EL (cell line): ENCODE measurements at places on chromosomes 5 and 9.
A peak's percentile ranks its signal among the peaks of the same experiment; 100 is the strongest.

DNA sequence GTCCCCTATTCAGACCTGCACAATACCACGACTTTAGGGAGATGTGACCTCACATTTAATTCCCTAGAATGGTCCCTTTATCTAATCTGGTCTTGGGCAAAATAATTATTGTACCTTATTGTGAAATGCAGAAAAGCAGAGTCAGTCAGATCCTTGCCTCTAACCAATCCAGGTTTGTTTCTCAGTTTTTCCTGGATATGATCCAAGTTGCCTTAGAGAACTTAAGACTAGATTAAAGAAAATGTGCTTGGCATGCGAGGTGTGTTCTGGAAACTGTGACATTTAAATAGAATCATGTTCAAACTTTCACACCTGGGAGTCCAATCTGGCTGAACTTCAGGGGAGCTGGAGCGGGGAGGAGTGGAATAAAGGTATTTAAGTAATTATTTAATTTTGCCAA lies 696.2 kb downstream of the DNAH5 start:
- DNase-seq = no peak

DNA sequence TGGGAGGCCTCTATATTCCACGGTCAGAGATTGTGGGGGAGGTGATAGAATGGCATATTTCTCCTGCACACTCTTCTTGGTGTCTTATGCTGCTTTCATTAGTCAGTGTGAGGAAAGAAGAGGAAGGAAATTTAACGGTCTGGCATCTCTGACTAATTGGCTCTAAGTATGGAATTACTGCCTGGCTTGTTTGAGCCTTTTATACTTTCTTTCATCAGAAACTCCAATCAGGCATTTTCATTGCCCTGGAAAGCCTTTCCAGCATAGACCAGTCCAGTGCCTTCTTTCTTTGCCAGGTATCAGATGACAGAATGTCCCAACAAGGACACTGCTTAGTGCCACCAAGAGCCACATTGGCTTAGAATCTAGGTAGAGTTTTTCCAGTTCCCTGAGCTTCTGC lies 30.2 kb downstream of the CYSTM1 start:
- no peak for DNase-seq

DNA sequence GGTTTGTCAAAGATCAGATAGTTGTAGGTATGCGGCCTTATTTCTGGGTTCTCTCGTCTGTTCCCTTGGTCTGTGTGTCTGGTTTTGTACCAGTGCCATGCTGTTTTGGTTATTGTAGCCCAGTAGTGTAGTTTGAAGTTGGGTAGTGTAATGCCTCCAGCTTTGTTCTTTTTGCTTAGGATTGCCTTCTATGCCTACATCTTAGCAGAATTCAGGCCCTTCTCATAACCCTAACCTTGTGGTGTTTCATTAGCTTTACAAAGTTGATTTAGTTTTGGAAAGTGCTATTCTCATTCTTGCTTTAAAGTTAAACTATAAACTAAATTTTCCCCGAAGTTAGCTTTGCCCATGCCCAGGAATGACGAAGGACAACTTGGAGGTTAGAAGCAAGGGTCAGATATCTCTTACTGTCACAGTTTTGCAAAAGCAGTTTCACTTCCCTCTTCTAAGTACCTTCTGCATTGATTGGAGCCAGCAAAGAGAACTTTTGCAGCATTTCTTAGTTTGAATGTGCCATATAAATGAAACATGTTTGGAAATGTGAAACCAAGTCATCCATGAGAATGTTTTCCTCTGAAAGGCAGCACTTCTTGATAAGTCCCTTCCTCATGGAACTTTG lies 274.3 kb upstream of the DMRT1 start:
- no peak for DNase-seq

GRCh38 chr9:87431837-87432236 lies 65.8 kb upstream of the DAPK1 start:
- no peak for DNase-seq

DNA sequence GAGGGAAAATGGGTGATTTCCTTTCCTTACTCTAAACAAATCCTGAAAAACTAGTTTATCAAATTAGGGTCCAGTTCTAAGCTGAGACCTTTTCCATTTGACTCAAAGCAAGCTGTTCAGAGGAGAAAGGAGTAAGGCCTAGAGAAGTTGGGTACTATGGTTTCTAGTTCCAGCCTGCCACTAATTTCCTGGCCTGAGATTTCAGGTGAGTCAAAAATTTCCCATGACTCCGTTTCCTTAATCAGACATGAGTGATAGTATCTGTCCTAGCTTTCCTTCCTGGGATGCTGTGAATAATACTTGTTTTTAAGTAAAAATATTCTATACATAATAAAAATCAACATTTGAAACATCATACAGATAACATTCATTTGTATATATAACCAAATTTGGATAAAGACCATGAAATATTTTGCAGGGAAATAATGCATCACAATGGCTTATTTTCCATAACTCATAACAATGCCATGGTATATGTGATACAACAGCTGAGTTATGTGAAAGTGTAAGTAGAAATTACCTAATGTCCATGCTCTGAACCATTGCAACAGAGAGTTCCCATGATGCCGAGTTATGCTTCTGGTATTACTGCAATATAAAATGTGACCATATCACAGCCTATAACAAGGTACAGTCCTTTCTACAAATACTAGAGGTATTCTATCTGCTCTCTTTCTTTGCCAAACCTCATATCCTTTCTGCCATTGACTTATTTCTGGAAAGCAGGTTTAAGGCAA lies 142.7 kb downstream of the MLLT3 start:
- no peak for DNase-seq

GRCh38 chr9:2367970-2368369 lies 253.6 kb upstream of the VLDLR start:
- no peak for DNase-seq

DNA sequence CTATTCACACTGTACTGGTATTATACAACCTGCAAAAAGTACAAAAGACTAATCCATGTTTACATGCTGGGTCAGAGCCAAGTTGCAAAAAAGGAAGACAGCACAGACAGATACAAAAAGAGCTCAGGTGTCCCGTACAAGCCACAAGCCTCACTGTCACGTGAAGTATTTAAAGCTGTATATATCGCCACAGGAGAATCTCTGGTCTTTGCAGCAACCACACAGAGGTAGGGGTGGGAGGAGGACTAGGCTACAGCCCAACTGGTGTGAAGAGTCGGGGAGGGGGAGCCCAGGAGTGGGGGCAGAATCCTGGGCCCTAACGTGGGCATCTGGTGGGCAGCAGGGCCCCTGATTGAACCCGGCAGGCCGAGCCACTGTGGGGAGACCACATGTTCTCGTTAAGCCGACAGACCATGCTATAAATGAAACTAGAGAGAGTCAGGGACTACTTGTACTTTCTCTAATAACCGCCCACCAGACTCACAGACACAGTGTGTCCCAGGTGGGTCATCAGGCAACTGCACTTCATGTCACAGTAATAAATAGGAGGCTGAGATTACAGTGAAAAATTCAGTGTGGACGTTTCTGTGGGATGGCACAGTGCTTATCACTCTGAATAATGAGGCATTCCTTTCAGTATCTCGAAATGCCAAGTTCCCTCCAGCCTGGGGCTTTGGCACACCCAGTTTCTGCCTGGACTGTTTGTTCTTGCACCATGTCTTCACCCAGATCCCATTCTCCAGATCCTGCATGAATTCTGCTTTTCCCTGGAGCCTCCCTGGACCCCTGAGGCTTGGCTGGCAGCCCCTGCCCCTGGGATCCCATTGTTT lies 79.3 kb upstream of the SH3PXD2B start:
- peak; percentile 31 for DNase-seq

GRCh38 chr9:4828761-4829160 lies 36.0 kb downstream of the RCL1 start:
- DNase-seq = peak; percentile 56

DNA sequence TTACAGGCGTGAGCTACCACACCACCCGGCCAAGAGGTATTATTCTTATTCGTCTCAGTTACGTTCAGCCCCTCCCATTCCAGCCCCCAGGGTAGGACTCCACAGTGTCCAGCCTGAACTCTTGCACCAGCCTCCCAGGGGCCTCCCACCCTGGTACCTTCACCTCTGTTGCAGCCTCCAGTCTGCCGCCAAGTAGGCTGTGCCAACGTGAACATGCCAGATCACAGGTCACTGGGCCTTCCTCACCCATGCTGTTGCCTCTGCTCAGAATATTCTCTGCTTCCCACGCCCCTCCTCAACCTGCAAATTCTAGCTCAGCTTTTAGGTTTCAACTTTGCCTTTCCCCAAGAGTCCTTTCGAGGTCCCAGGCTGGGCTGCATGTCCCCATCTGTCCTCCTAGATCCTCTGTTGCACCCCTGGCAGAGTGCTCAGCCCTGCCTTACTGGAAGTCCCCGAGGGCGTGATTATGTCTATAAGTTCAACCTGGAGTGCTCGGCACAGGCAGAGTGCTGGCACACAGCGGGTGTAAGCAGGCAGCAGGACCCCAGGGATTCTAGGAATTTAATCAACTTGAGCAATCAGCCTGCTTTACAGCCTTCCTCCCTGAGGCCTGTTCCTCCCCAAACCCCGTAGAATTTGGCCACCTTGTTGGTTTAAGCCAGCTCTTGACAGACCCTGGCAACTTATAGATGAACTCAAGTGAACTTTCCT lies 13.1 kb upstream of the STXBP1 start:
- no peak for DNase-seq

DNA sequence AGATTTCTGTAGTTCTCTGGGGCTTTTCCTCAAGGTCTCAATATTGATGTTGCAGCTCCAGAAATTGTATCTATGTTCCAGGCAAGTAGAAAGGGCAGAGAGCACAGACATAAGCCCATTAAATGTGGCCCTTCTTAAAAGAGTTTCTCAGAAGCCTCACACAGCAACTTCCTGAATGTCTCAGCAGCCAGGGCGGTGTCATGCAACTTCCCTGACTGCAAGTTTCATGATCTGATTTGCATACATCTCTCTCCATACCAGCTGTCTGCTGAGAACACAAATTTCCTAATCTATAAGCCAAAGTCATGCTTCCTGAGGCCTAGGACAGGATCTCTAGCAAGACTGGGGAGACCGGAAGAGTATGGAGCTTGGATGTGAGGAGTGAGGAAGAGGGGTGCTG lies 13.0 kb downstream of the RGS7BP start:
- no peak for DNase-seq

DNA sequence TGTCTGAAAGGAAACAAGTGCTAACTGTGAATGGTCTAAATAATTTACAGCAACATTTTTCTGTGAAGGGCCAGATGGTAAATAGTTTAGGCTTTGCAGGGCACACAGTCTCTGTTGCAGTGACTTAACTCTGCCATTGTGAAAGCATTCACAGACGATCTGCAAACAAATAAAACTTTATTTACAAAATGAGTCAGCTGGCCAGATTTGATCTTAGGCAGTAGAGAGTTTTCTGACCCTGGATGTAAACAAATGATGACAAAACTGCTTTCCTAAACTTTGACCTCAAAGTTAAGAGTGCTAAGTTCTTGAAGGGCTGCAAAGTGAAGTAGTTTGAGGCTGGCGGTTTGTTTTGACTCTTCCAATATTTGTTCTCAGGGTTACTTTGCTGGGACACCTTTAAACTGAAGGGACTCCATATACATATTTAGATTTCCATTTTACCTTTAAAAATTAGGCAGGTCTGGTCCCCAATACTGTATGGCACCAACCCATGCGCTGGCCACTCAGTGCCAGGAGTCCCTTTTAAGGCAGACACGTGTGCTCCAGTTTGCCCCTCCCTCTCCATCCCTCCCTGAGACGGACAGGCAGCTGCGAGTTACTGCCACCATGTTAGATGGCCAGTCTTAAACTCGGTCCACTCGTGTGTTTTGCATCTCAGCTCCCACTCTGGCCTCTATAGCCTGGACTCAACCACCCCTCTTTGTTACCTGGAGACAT lies 4.0 kb upstream of the ADAMTS16 start:
- peak; percentile 34 for DNase-seq

GRCh38 chr5:17374973-17375742 lies 122.9 kb upstream of the TAF11L2 start:
- peak; percentile 22 for DNase-seq

GRCh38 chr5:71914281-71914680 lies 193.0 kb upstream of the MAP1B start:
- no peak for DNase-seq

DNA sequence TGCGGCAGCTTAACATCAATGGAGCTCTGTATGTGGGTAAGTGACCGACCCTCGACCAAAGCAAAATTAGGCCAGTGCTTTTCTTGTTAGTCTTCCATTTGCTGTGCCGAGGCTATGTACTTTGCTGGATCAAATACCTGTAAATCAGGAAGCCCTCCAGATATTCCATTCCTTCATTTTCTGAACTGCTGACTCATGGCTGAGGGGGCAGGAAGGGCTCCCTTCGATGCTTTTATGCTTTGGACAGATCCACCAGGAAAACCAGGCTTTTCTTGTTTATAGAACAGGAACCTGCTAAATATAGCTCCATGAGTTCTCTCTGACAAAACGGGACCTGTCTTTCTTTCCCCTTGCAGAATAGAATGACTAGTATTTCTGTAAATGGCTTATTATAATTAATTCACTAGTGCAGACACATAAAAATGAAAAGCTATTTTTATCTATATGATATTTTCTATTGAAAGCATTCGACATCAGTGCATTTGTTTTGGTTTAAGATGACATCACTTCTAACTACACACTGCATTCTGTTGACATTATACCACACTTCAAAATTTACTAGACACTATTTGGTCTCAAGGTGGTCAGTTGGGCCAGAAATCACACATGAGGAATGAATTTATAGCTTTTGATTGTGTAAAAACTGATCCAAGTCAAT lies 93.3 kb downstream of the LIFR start:
- peak; percentile 49 for DNase-seq

- peak; percentile 96 for DNase-seq
Measured at GRCh38 chr5:81825237-81825636, 74.3 kb upstream of the SSBP2 start.

GRCh38 chr9:121169094-121169601 lies 32.5 kb downstream of the RAB14 start:
- peak; percentile 13 for DNase-seq

- peak; percentile 65 for DNase-seq
Measured at GRCh38 chr5:140358738-140359310, 1.2 kb upstream of the SLC4A9 start.

- no peak for DNase-seq
Measured at GRCh38 chr9:21557428-21557768, 75.3 kb upstream of the IFNE start.

DNA sequence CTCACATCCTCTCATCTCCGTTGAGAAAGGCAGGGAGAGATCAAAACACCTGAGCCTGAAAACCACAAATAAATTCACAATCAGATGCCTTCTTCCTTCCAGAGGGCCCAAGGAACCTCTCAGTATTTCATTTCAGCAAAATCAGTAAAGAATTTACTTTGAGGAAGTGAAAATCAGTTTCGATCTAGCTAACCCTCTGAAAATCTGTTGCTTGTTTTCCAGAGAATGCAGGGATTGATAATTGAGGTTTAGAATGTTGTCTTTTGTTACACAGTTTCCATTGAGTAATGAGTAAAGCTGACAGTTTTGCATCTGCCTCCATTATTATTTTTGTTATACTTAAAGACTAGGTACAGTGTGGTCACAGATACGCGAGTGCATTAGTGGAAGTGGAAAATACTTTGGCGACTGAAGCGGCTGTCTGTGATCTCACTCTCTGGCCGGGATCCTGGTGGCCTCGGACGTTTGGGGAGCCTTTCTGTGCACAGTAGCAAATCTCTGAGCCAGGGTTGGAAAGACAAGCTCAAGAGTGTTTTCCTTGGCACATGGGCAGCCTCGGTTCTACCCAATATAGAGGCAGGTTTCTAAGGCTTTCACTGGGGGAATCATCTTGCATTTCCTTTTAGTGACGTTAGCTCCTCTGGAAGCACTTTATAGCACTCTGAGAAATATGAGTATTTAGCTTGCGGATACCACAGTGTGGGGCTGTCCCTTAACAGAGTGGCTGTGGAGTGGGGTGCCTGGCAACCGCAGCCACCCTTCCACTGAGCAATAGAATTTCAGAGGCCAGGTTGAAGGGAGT lies 32.2 kb upstream of the ANGPTL2 start:
- peak; percentile 60 for DNase-seq

GRCh38 chr9:79662537-79662956 lies 90.8 kb downstream of the TLE4 start:
- no peak for DNase-seq
